ENCODE measurements at places on chromosomes 12 and 14.

- no peak for DNase-seq
These were observed 64.4 kb upstream of the RTL1 start for GRCh38 chr14:100967930-100968329.

DNA sequence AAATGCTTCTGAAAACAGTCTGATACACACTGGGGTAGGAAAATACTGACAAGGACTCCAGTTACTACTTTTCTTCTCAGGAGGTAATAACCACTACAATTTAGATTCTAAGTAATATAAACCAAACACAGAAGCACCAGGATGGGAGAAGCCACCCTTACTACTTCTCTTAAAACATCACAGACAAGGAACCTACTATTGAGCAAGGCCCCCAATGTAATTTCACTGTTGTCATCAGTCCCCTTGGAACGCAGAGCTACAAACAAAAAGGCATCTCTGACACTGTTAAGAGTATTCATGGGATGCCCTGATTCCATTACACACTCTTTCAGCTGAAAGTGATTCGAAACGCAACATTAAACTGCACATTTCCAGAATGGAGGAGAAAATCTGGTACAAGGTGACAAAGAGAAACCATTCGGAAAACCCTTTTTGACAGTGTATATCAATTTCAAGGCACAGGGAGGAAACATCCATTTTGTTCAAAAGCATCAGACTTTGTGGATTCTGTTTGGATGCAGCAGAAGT lies 185.9 kb downstream of the PPM1H start:
- DNase-seq, result no peak

DNA sequence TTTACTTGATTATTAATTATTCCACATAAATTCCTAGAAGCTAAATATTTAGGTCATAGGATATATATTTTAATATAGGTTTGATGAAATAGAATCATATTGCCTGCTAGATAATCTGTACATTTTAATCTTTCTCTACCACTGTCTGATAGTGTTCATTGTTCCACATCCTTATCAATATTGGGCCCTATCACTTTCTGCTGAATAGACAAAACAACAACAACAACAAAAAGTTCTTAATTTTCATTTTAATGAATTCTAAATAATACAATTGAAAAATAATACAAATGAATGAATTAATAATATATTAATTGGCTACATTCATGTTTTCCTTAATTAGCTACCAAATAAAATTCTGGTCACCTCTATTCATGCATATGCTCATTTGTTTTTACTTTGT lies 1437.2 kb downstream of the LRFN5 start:
- DNase-seq, result no peak

GRCh38 chr14:103828315-103828967 lies 18.9 kb downstream of the PPP1R13B start:
- DNase-seq, result peak; percentile 6

DNA sequence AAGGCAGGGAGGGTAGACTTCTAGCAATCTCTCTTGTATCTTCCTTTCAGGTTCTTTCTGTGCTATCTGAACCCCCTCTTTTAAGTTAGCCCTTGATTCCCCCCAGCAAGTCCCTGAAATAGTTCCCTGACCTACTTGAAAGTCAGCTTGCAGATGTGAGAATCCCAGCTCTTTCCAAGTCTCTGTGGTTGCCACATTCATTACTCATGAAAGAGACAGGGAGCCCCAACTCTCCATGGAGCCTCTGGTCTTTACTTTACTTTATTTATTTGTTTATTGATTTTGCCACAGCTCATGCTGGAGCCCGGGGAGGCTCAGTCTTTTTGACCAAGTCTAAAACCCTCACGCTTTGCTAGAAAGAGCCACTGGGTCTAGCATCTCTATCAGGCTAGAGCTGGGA lies 193.6 kb upstream of the FAR2 start:
- no peak for DNase-seq

DNA sequence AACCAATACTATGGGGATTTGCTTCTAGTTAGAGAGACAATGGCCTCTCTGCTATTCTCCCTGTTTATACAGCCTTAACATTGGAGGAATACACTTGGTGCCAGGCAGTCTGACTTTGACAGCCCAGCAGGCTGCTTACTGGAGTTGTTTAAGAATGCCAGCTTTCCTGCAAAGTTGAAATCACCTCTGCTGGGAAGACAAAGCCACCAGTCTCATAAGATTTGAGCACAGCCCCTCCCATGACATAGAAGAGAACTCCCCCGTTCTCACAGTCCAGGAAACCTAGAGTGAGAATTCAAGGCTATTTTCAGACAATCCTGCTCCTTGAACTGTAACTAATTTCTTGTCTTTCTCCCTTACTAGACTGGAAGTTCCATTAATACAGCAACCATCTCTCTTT lies 21.1 kb upstream of the CATSPERB start:
- no peak for DNase-seq

DNA sequence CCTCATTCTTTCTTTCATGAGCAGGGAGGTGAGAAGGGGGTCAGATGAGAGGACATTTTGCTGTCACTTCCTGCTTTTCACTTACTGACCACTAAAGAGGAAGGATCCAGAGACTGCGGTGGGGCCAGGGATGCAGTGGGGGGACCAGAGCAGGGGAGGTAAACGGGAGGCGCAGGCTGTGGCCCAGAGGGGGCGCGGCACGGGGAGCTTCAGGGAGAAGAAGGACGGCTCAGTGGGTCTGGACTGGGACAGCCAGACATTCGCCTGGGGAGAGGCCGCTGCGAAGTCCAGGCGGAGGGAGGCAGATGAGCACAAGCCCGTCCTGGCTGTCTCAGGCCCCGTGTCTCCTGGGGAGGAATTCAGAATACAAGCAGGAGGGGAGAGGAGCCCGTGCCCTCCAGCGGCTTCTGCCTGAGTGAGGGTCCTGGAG lies 41.2 kb downstream of the SLC6A12 start:
- no peak for DNase-seq

GRCh38 chr12:131018019-131018620 lies 64.4 kb downstream of the ADGRD1 start:
- no peak for DNase-seq

DNA sequence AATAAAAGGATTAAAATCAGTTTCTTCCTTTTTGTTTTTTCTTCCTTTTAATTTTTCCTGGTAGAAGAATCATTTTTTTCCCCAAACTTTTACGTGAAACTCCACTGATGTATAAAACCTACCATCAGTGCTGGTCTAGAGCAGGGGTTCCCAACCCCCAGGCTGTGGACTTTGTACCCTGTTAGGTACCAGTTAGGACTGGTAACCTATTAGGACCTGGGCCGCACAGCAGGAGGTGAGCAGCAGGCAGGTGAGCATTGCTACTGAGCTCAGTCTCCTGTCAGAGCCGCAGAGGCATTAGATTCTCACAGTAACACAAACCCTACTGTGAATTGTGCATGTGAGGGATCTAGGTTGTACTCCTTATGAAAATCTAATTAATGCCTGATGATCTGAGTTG lies 10.1 kb downstream of the SMCO2 start:
- DNase-seq, result peak; percentile 34

DNA sequence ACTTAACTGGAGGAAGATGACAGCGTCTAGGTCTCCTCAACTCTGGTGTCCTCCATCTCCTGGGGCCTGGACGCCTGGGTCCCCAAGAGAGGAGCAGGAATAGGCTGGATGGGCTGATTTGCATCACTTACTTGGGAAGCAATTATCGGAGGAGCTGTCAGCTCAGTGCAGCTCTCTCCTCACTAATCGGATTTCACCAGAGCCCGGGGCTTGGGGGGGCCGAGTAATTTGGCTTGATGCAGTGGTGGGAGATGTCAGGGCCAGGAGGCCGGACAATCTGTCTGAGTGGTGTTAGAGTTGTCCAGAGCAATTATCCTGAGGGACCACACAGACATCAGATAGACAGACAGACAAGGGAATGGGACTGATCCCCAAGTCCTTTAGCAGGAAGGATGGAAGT lies 4.6 kb upstream of the SMUG1 start:
- no peak for DNase-seq

DNA sequence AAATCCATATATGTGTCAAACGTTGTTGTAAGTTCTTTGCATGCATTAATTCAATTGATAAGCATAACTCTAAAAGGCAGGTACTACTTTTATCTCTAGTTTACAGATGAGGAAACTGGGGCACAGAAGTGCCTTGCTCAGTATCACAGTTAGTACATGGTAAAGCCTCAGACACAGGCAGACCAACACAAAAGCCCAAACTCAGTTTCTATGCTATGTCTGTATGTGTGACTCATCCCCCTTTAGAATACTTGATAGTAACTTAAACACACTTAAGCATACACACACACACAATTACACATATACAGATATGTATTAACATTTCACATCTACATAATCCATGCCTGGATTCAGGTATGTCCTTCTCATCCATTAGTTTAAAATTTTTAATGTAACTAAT lies 88.0 kb downstream of the EPS8 start:
- DNase-seq, result no peak

DNA sequence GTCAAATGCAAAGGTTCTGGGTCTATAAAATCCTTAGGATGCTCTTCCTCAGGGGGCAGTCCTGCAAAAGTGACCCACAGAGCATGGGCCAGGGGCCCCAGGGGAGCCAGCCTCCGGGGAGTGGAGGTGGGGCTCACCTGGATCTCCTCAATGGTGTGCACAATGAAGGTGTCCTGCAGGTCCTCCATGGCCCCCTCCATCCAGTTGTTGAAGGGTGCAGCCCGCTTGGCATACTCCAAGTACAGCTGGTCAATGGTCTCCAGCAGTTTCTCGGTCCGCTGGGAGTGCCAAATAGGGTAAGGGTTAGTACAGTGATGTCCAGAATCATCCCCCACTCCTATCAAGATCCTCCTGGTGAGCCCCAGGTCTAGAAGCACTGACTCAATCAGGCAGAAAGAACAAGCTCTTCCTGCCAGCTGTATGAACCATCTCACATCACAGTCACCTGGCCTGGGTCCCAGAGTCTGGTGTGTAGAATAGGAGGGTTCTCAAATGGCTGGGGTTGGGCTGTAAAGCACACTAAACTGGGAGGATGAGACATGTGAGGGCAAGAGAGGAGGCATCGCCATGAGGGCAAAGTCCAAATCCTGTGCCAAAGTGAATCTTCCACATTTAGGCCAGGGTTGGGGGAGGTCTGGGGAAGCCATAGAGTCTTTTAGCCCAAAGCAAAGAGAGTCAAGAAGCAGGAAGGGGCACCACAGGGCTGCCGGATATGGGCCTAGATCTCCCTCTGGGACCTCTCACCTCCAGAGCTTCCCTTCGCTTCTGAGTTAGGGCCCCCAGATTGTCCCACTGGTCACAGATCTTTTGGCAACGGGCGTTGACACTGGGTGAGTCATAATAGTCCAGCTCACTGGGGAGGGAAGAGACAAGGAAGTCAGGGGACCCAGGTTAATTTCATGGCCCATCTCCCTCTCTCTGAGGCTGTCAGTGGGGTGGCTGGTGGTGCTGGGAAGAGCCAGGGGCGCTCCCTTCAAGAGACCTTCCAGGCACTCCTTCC lies 91.5 kb upstream of the ZFP36L1 start:
- no peak for DNase-seq

- DNase-seq, result no peak
These were observed 24.2 kb downstream of the NOC4L start for GRCh38 chr12:132168311-132169031.

- DNase-seq, result no peak
These were observed 1.1 kb downstream of the CARMIL3 start for GRCh38 chr14:24052656-24053547.

GRCh38 chr12:3202734-3203446 lies 125.7 kb downstream of the TSPAN9 start:
- peak; percentile 61 for DNase-seq

- DNase-seq, result no peak
These were observed 32.0 kb downstream of the ITGA7 start for GRCh38 chr12:55675666-55676065.

GRCh38 chr14:37443461-37443860 lies 151.6 kb downstream of the FOXA1 start:
- DNase-seq, result no peak

DNA sequence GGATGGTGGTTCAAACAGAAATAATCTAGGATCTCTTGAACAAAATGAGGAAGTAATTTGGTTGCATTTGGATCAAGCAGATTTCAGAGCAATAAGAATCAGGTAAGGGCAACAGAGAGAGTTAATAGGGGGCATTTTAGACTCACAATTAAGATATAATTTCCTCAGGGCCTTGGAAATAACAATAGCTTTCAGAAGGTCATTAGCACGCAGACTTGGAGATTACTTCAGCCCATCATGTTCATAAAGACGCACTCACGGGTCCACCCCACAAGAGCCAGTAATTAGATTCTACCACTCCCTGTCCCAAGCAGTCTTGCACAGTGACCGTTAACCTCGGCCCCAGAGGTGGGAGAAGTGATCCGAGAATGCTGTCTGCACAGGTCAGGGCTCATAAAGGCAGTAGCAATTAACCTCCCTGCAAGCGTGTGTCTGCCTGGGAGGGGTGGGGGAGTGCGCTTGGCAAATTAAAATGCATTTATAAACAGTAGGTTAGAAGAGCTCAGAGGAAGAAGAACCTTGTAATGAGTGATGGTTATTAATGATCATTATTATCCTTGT lies 125.7 kb upstream of the CCDC196 start:
- no peak for DNase-seq

- DNase-seq, result no peak
These were observed 85.3 kb upstream of the PAWR start for GRCh38 chr12:79776111-79776510.

DNA sequence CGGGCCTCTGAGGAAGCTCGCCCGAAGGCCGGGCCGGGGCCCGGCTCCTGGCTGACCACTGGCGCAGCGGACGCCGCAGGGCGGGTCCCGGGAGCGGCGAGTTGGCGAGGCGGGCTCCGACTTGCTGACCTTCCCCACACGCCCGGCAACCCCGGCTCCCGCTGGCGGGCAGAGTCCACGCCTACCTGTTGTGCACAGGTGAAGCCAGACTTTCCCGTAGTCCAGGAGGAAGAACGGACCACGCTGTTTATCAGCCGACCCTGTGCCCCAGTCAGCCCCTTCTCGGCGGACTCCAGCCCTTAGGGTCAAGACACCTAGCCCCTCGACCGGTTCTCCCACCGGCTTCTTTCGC lies 407 bp downstream of the HEATR5A start:
- DNase-seq, result peak; percentile 78

GRCh38 chr14:89246290-89246689 lies 170.7 kb downstream of the FOXN3 start:
- no peak for DNase-seq

GRCh38 chr12:49346659-49347310 lies at the start of gene DNAJC22:
Gene DNAJC22, plus strand, starts transcription at chr12:49346888. Its CDS starts 1,985 bp downstream, at chr12:49348873.
- DNase-seq, result peak; percentile 14

- DNase-seq, result no peak
These were observed 103.1 kb downstream of the METTL25 start for GRCh38 chr12:82461393-82461792.

GRCh38 chr12:65305346-65305950 lies 27.0 kb downstream of the MSRB3 start:
- DNase-seq, result no peak

- no peak for DNase-seq
These were observed 193.6 kb upstream of the SEL1L start for GRCh38 chr14:81727218-81727617.

- DNase-seq, result no peak
These were observed 574 bp upstream of the FANCM start for GRCh38 chr14:45135156-45135555.

All from Calu3 (cell line).